ENCODE measurements at places on chromosomes 5 and 9. TPM values are rescaled to one million over a fixed set of nuclear protein-coding genes. Genes with fewer than 3 reads are reported as not detected.
A peak's percentile ranks its signal among the peaks of the same experiment; 100 is the strongest.

- no peaks in the 10 kb centered on the region for H3K27me3 ChIP-seq
- H3K4me1 ChIP-seq = no peaks in the 10 kb centered on the region
- no peak overlapping the region for H3K4me3 ChIP-seq
- DNase-seq = no peak
- no peak overlapping the region for H3K27ac ChIP-seq
- H3K36me3 ChIP-seq = no peaks in the 10 kb centered on the region
Measured at GRCh38 chr9:72274916-72275315, 90.1 kb downstream of the ZFAND5 start.

- H3K36me3 ChIP-seq = no peaks in the 10 kb centered on the region
- peak; percentile 96 for DNase-seq
- peak within 1 kb of the TSS; percentile 68 for H3K4me3 ChIP-seq
- H3K4me1 ChIP-seq = peaks cover 25% of the 10 kb centered on the region
Measured at GRCh38 chr9:35489313-35490154, at the start of gene RUSC2. Gene RUSC2, plus strand, starts transcription at chr9:35490111. Its CDS starts 56,411 bp downstream, at chr9:35546522.

DNA sequence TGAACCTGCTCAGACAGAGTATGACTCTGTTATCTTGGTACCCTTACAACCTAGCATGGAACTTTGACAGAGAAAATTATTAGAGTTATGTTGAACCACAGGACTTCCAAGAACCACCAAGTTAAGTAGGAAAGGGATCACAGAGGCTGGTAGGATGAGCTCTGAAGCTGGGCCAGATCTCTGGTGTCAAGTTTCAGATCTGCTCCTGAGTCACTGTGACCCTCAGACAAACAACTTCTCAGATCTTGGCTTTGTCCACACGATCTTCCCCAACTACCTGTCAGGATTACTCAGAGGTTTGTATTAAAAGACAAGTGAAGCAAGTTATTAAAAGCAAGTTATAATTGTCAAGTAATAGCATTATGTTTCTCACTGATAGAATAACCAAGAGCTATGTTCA is 189.0 kb downstream of the SEC61B start:
- no peaks in the 10 kb centered on the region for H3K36me3 ChIP-seq
- no peak for DNase-seq
- H3K4me3 ChIP-seq = no peak overlapping the region

- H3K27ac ChIP-seq = peak overlapping the region; percentile 55
- H3K4me1 ChIP-seq = peaks cover 22% of the 10 kb centered on the region
- DNase-seq = peak; percentile 48
- no peaks in the 10 kb centered on the region for H3K27me3 ChIP-seq
Measured at GRCh38 chr5:54792611-54793404, 192.6 kb downstream of the ESM1 start.

- H3K36me3 ChIP-seq = no peaks in the 10 kb centered on the region
- DNase-seq = no peak
- H3K27ac ChIP-seq = peak overlapping the region; percentile 98
- peaks cover 5% of the 10 kb centered on the region for H3K4me1 ChIP-seq
- H3K27me3 ChIP-seq = no peaks in the 10 kb centered on the region
Measured at GRCh38 chr5:78983601-78984438, 1.3 kb downstream of the ARSB start.

GRCh38 chr5:132224716-132225115 is 2.9 kb downstream of the P4HA2 start:
- no peaks in the 10 kb centered on the region for H3K27me3 ChIP-seq
- DNase-seq = no peak
- H3K4me1 ChIP-seq = peaks cover 73% of the 10 kb centered on the region

- no peak for DNase-seq
- no peaks in the 10 kb centered on the region for H3K27me3 ChIP-seq
- no peak overlapping the region for H3K27ac ChIP-seq
- no peaks in the 10 kb centered on the region for H3K36me3 ChIP-seq
- no peak overlapping the region for H3K4me3 ChIP-seq
Measured at GRCh38 chr5:87997662-87998061, 271.0 kb downstream of the TMEM161B start.

GRCh38 chr5:88674356-88675167 is 208.4 kb downstream of the MEF2C start:
- DNase-seq = no peak
- H3K27ac ChIP-seq = peak overlapping the region; percentile 36
- H3K36me3 ChIP-seq = no peaks in the 10 kb centered on the region
- H3K27me3 ChIP-seq = peaks cover 100% of the 10 kb centered on the region

DNA sequence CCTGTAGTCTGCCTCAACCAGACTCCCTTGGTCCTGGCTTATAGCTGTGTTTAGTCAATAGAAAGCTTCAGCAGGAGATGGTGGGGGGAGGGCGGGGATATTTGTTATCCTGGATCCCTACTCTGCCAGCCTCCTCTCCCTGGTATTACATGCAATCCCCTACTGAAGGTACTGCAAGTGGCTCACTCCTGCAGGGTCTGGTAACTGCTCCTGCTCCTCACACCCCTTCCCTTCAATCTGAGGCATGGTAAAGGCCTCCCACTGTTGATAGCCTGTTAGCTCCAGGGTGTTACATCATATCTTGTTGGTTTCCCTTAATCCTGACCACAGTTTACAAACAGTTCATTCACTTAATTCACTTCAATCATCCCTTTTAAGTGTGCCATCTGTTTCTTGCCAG is 137.5 kb downstream of the AP3B1 start:
- no peaks in the 10 kb centered on the region for H3K4me1 ChIP-seq
- no peaks in the 10 kb centered on the region for H3K27me3 ChIP-seq
- H3K36me3 ChIP-seq = peaks cover 67% of the 10 kb centered on the region
- no peak overlapping the region for H3K27ac ChIP-seq
- no peak for DNase-seq
- H3K4me3 ChIP-seq = no peak overlapping the region

DNA sequence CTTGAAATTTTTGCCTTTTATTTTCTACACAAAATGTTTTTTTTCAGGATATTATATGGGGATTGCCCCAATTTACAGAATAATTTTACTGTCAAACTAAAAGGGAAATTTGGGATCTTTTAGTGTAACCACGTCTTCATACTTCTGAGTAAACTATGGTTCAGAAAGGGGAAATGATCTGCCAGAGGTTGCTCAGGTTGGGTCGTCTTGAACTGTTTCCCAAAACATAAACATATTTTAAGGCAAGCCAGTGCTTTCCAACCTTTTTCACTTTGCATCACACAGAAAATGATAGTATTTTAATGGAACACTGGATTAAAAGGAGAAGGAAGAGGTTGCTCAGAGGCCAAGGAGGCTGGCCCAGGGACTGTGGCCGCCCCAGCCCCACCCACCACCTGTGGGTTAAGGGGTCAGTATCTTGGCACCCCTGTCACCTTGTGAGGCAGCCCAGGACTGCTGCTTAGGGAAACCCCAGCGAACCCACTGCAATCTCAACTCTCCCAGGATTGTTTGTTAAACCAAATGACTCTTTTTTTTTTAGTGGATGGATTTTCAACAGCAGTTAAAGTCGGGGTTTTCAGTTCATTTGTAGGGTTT is 142.7 kb upstream of the DHFR start:
- H3K27ac ChIP-seq = no peak overlapping the region
- peaks cover 7% of the 10 kb centered on the region for H3K36me3 ChIP-seq
- no peak for DNase-seq
- peaks cover 9% of the 10 kb centered on the region for H3K4me1 ChIP-seq
- no peak overlapping the region for H3K4me3 ChIP-seq

GRCh38 chr5:76947082-76947503 is 5.8 kb upstream of the CRHBP start:
- no peak overlapping the region for H3K4me3 ChIP-seq
- H3K27me3 ChIP-seq = no peaks in the 10 kb centered on the region

GRCh38 chr9:134101623-134102149 is 33.9 kb upstream of the BRD3 start:
- no peak overlapping the region for H3K4me3 ChIP-seq
- H3K36me3 ChIP-seq = no peaks in the 10 kb centered on the region
- H3K27me3 ChIP-seq = no peaks in the 10 kb centered on the region
- DNase-seq = no peak

DNA sequence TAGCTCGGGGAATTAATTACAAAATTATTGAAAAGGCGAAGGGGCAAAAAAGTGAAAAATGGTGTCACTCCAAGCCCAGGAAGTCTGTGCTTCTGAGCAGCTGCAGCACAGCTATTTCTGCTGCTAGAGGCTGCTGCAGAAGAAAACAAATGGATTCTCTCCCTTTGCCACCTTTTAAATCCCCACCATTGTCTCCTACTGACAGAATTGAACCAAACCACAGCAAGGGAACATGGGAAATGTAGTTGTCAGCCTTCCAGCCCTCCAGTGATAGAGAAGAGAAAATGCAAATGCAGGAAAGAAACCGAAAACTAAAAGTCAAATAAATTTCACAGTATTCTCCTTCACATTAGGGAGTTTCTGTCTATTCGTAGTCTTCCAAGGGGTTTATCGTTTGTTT is 33.4 kb upstream of the CDC42SE2 start:
- no peak for DNase-seq
- no peaks in the 10 kb centered on the region for H3K27me3 ChIP-seq
- no peak overlapping the region for H3K4me3 ChIP-seq
- H3K36me3 ChIP-seq = no peaks in the 10 kb centered on the region
- H3K4me1 ChIP-seq = no peaks in the 10 kb centered on the region

- no peaks in the 10 kb centered on the region for H3K36me3 ChIP-seq
- H3K27me3 ChIP-seq = peaks cover 6% of the 10 kb centered on the region
- no peak overlapping the region for H3K4me3 ChIP-seq
- H3K27ac ChIP-seq = no peak overlapping the region
Measured at GRCh38 chr9:128205296-128205944, 2.2 kb downstream of the DNM1 start.

DNA sequence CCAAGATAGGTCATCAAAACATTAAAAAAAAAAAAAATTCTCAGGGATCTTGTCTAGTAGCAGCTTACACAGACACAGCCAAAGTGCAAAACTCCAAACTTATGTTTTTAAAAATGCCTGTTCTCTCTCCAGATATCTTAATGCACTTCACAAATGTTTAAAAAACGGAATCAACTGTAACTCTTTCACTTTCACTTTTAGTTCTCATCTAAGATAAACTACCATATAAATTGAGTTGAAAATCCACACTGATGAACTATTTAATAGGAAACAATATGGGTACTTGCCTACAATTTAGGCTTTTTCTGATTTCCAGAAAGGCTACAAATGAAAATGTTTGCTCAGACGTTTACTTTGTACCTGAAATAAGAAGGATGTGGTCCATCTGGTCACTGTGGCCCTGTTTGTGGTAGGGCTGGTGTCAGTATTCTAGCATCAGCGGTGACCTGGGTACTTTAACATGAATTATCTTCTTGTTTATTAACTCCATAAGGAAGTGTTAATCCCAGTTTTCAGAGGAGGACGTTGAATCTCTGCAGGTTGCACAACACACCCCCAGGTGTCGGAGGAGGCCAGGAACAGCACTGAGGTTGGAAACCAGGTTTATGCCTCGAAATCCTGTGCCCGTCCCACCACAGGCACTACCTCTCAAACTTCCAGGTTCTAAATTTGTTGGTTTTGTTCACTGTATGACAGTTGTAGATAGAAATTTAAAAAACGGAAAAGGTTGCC is 13.3 kb upstream of the LPCAT1 start:
- no peaks in the 10 kb centered on the region for H3K36me3 ChIP-seq
- peak overlapping the region; percentile 55 for H3K27ac ChIP-seq
- peak overlapping the region; percentile 17 for H3K4me3 ChIP-seq
- no peak for DNase-seq
- H3K4me1 ChIP-seq = peaks cover 6% of the 10 kb centered on the region
- H3K27me3 ChIP-seq = no peaks in the 10 kb centered on the region

- peak; percentile 23 for DNase-seq
- no peak overlapping the region for H3K27ac ChIP-seq
- H3K4me3 ChIP-seq = no peak overlapping the region
- H3K36me3 ChIP-seq = no peaks in the 10 kb centered on the region
Measured at GRCh38 chr5:137072361-137073115, 426.6 kb downstream of the SPOCK1 start.

GRCh38 chr5:84506625-84507024 is 121.9 kb upstream of the EDIL3 start:
- H3K4me1 ChIP-seq = no peaks in the 10 kb centered on the region
- H3K27me3 ChIP-seq = no peaks in the 10 kb centered on the region
- no peak for DNase-seq
- no peak overlapping the region for H3K27ac ChIP-seq
- no peak overlapping the region for H3K4me3 ChIP-seq
- no peaks in the 10 kb centered on the region for H3K36me3 ChIP-seq

DNA sequence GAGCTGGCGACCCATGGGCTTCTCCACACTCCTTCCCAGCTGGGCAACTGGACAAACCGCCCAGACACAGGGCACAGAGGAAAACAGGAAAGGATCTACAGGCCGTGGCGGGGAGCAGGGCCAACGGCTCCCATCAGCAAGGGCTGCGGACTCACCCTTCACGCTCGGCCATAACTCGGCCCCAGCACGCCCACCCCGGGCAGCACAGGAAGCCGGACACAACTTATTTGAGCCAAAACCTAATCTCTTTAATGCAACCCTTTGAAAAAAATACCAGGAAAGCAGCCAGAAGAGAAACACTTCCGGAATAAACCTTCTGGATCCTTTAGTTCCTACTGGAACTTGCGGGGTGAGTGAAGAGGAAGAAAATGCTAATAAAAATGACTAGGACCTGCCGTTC is 59.9 kb downstream of the VAV2 start:
- H3K4me3 ChIP-seq = no peak overlapping the region
- peaks cover 40% of the 10 kb centered on the region for H3K4me1 ChIP-seq
- peak overlapping the region; percentile 46 for H3K27ac ChIP-seq
- no peaks in the 10 kb centered on the region for H3K27me3 ChIP-seq
- H3K36me3 ChIP-seq = no peaks in the 10 kb centered on the region

DNA sequence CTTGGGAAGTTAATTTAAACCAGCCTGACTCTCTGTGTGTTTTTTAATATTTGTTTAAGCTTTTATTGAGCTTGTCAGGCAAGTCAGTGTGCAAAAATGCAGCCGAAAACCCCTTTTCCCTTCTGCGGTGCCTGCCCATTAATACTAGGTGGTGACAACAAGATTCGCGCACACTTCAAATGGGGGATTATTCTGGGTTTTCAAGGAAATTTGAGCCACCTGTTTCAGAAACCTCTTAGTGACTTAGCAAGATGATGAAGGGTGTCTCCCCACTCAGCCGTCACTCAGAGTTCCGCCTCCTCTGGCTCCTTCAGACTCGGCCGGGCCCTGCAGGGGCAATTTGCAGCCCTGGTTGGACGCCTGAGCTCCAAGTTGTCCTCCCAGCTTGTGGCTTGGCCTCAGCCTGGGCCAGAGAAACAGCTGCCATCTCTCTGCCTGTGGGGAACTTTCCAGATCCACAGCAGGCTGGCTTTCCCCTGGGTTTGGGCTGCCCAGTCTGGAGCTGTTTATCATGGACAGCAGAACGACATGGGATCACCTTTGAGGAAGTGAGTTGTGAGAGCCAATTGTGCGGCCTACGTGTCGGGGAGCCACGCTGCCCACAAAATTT is 75.9 kb downstream of the SPRY4 start:
- no peak overlapping the region for H3K4me3 ChIP-seq
- H3K27ac ChIP-seq = peak overlapping the region; percentile 70
- H3K36me3 ChIP-seq = no peaks in the 10 kb centered on the region
- peaks cover 12% of the 10 kb centered on the region for H3K4me1 ChIP-seq
- DNase-seq = peak; percentile 53

- H3K4me1 ChIP-seq = no peaks in the 10 kb centered on the region
- no peaks in the 10 kb centered on the region for H3K36me3 ChIP-seq
- H3K27me3 ChIP-seq = no peaks in the 10 kb centered on the region
- H3K27ac ChIP-seq = no peak overlapping the region
Measured at GRCh38 chr5:143892908-143893307, 80.9 kb downstream of the HMHB1 start.

- no peaks in the 10 kb centered on the region for H3K36me3 ChIP-seq
- DNase-seq = no peak
- H3K27me3 ChIP-seq = no peaks in the 10 kb centered on the region
- H3K4me3 ChIP-seq = no peak overlapping the region
- H3K27ac ChIP-seq = no peak overlapping the region
Measured at GRCh38 chr5:125655156-125655555, 768.1 kb upstream of the GRAMD2B start.

MYOT gene
- 5.4 TPM for total RNA-seq

SLC28A3 gene
- total RNA-seq = 0.58 TPM

TRIM7 gene
- total RNA-seq = 5.7 TPM

URM1 gene
- total RNA-seq = 10.1 TPM

ENTPD8 gene
- 37.9 TPM for total RNA-seq

TLX3 gene
- total RNA-seq = not detected

IFNA21 gene
- not detected for total RNA-seq

Data from stomach (tissue), 19 donors.